ENCODE measurements at places on chromosomes 7 and 10.

DNA sequence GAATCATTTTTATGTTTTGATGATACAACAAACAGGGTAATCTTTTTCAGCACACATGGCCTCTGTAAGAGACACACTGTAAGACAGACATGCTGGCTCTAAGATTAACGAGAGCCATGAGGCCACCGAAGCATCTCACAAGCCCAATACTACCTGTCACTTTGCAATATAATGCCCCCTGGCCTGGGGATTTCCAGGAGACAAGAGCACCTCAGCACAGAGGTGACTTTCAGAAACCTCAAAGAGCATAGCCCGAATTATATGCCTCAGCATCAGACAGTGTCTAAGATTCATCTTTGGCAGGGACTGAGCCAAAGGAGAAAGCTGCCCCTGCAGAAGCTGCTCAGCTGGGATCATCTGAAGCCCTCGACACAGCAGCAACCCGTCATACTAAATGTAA, 44.2 kb upstream of the TMEM213 start:
- no peak for DNase-seq

DNA sequence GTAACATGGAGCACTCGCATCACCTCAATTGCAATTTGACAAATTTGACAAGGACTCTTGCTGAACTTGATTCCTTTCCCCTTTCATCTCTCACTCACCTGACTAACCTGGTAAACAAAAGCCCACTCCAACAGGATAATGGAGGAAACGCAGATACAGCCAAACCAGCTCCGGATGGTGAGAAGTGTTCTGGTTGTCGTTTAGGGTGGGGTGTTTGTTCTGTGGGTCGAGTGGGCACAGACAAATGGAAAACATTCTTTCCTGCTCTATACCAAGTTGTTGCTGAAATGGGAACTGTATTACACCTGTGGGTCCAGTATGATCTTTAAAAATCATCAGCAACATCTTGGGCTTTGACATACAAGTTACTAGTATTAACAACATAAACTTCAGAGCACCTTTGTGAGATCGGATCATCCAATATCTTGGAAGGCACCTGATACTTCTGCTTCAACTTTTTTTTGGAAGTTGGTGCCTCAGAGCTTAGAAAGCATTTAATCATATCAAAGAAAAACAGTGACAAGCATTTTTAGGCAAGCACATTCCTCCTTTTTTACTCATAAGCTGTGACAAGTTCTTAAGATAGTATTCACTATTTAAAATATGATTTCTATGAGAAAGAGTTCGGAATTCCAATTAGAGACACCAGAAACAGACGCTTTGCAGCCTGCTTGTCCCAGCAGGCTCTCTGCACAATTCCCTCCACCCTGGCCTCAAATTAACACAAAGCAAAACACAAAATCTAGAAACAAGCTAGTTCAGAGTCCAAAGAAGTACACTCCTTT, 58.1 kb downstream of the CCDC186 start:
- DNase-seq = no peak

- no peak for DNase-seq
Measured at GRCh38 chr7:122726881-122727280, 24.2 kb upstream of the RNF148 start.

DNA sequence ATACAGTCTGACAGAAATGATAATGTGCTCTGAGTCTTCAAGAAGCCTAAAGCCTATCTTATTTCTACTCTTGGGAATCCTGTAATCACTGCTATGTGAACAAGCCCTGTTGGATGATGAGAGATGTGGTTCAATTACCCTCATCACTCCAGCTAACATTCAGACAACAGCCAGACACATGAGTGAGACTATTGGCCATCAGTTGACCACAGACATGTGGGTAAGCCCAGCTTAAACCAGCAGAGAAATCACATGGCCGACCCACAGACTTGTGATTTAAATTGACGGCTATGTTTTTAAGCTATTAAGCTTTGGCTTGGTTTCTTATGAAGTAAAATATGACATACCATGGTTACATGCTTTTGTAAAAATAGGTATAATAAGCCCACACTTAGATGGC, 2.6 kb downstream of the MBL2 start:
- DNase-seq = no peak

DNA sequence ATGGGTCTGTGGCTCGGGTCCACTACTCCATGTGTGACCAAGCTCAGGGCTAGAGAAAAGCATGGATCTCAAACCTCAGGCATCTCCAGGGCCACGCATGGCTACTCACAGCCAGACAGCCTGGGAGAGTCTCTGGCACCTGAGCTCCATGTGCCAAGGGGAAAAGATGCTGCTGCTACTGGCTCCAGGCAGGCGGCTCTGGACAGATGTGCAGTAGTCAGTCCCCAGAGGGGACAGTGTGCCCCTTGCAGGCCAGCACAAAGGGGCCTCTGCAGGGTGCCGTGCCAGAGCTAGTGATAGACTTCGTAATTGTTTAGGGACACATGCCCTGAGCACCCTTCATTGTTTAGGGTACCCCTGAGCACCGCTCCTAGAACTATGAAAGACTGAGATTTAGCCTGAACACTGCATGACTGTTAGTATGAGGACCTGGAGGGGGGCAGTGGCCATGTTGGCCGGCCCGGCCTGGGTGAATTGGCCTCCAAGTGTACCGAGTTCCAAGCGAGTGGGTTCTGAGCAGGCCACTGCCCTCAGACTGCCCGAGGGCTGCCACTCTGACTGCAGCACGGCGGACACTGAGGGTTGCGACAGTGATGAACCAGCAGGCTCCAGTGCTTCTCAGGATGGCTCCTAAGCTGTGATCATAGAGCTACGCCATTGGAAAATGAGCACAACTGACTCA, 80.7 kb downstream of the TCERG1L start:
- no peak for DNase-seq

GRCh38 chr10:6647811-6648526, 67.9 kb upstream of the PRKCQ start:
- DNase-seq = no peak

DNA sequence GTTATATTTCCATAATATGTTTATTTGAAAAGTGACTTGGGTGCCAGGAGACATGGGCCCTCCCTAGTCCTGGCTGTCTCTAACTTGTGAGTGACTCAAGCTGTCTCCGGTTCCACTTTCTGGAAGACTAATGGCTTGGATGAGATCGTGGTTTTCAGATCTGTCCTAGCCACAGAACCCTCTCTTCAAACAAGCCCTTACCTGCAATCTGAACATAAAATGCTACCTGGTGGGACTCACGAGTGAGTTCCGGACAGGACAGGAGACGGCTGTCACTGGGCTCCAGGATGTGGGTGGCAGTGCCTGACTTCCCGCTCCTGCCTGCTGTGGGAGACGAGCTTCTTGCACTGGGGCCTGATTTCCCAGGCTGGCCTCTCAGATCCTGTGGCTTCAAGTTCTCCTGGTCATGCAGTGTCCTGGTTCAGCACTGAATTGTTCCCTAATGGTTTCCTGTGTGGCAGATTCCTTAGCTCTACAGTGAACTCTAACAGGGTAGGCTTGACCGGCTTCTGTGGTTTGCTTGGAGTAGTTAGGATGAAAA, 26.0 kb upstream of the PFKFB3 start:
- DNase-seq = no peak

GRCh38 chr10:22133749-22134624, 83.8 kb downstream of the EBLN1 start:
- DNase-seq = no peak

- DNase-seq = no peak
Measured at GRCh38 chr7:6272481-6273323, at the start of gene CYTH3. TSS of gene CYTH3 (minus strand) at chr7:6272624. CDS start at chr7:6272507, 117 bp downstream.

DNA sequence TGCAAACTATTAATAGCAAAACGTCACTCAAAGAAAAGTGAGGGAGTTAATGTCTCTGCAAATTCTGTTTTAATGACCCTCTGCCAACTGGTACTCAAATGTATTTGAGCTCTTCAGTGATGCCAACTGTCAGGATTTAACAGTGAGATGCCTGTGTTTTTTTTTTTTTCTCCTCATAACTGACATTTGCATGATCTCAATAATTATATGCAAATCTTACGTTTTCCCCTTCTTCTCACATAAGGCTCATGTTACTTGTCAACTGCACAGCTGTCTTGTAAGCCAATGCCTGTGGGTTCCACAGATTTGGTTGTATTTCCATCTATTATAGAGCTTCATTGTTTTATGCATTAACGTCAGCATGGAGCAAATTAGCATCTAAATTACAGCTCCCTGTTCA, 38.2 kb downstream of the PPP1R3A start:
- DNase-seq = no peak

- DNase-seq = no peak
Measured at GRCh38 chr10:64867501-64867962, 1346.3 kb downstream of the REEP3 start.

DNA sequence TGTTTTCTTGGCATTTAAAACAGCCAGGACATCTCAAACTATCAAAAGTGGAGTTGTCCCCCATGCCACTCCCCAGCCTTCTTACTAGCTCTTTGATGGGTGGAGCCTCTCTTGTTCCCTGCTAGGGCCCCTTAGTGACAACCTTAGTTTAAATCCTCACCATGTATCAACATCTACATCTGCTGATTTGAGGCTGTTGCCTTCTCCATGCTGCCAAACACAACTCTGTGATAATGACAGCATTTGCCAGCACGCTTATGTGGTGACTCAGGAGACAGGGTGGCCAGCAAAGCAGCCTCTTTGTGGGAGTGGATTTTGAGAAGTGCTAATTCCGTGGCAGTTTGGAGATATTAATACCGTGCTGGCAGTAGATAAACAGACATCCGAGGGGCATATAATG, 145.4 kb downstream of the LRRC4 start:
- peak; percentile 24 for DNase-seq

DNA sequence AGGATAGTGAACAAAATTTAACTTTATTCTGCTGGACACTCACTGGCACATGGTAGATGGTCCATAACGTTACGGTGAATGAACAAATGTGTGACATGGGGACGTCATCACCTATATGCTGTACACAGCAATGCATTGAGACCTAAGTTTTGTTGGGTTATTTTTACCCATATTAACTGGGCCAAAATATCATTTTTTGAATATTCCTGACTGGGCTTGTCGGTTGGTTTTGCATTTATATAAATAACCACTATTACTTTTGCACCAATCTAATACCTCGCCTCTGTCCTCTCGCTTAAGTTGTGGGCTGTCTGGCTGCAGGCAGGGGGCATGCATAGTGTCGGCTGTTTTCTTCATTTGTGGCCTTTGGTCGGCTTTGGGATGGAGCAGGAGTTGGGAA, 161.7 kb downstream of the USP6NL start:
- no peak for DNase-seq

- no peak for DNase-seq
Measured at GRCh38 chr7:86664991-86665390, 21.3 kb downstream of the GRM3 start.

DNA sequence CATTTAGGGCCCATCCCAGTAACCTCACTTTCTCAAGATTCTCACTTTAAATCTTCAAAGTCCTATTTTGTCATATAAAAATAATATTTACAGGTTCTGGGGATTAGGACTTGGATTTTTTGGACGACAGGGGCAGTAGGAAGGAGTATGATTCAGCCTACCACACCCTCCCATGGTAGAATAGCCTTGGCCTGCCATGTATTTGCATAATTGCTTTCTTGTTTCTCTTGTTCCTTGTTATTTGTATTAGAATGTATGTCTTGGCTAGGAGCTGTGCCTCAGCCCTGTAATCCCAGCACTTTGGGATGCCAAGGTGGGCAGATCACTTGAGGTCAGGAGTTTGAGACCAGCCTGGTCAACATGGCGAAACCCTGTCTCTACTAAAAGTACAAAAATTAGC, 92.5 kb downstream of the ELAPOR2 start:
- no peak for DNase-seq

- no peak for DNase-seq
Measured at GRCh38 chr10:22252224-22252800, 34.5 kb upstream of the EBLN1 start.

DNA sequence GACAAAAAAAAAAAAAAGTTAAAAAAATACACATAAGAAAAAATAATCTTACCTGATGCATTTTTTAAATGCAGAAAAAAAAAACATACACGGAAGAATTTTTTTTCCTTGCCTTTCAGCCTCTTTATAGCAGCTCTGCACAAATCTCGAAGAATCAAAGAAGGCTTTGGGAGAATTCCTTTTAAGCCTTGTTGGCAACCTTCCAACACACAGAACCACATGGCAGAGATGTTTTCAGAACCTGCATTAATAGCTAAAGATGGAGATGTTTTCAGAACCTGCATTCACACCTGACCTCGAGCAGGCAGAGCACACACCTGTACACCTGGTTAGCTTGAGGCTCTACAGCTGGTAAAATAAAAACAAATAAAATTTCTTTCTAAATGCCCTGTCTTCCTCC, 65.6 kb downstream of the DOCK4 start:
- DNase-seq = no peak

- DNase-seq = no peak
Measured at GRCh38 chr10:54396031-54396430, 405.0 kb downstream of the PCDH15 start.

DNA sequence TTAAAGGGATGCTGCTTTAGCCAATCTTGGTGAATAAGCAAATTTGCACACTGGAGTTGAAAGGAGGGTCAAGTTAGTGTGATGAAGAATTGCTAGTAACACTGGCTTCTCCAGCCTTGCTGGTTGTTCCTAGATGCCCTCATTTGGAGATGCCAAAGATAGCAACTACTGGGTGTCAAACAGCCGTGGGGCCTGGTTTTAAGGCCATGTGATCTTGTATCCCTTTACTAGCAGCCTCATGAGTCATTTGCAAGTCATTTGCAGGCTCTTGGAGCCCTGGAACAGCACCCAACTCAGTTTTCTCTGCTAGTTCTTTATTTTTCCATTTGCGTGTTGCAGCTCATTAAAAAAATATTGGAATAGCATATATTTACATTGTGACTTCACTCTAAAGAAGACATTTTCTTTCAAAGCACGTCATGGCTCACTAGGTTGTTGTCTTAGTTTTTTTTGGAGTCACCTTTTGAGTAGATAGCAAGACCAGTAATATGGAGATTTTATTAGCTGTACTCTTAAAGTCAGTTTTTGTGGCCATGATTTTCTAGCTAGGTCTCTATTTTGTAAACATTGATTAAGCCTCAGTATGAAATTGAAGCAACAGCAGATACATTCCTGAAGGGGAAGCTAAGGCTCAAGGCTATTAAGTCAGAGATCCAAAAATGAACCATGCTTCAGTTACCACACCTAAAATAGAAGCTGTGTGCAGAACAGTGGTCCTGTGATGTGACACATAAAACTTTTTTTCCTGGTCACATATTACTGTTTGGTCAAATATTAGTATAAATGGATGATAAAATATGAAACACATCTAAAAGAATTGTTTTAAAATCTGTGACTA, 1.3 kb downstream of the LSMEM1 start:
- DNase-seq = peak; percentile 64

GRCh38 chr7:27950123-27950522, 210.2 kb downstream of the TAX1BP1 start:
- DNase-seq = no peak

DNA sequence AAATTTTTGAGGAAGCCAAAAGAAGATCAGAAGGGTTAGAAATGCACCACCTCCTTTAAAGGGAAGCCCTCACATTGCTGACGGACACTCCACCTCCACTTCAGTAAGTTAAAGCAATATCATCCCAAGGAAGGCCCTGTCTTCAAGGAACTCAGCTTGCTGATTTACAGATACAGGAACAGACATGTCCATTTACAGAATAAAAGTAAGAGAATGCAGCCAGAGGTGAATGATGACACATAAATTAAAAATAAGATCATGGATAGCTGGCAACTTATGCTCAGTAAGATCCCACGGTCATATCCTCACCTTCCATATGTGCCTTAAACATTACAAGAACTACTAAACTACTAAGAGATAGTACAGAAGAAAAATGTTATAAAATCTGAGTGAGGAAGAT, 20.4 kb downstream of the GRB10 start:
- DNase-seq = no peak

Measured in HS-27A (cell line).